Inflammatory macrophage treated with lipopolysaccharide for 4 hours (primary cell): ENCODE measurements at places on chromosomes 2 and 18.
A peak's percentile ranks its signal among the peaks of the same experiment; 100 is the strongest.

DNA sequence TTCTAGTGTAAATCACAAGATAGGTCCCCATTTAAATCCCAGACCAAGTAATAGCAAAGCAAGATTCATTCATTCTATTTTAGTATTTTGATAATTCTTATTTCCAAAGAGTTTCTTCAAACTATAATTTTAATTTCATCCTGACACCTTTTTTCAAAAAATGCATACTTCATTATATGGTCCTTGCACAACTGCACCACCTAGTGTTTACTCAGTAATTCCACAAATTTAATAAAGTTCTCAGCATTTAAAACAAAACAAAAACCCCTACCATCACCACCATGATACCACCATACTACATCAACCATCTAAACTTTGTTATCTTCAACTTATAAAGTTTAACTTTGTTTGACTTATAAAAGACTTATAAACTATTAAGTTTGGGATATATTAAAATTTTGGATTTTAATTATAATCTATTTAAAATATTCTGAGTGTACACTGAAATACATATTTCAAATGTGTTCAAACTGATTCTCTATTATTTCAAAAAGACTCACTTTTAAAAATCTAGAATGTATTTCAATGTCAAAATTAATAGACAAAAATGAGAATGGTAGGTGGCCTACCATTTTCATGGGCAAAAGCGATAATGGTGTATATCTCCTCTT, 44.2 kb downstream of the WDPCP start:
- DNase-seq: peak; percentile 19

GRCh38 chr2:163345795-163346573, 389.8 kb downstream of the FIGN start:
- peak; percentile 59 for DNase-seq

- no peak for DNase-seq
These were observed at the start of gene DNER for GRCh38 chr2:229714080-229714735. DNER (minus strand) TSS chr2:229714555; CDS start chr2:229714423, 132 bp downstream.

DNA sequence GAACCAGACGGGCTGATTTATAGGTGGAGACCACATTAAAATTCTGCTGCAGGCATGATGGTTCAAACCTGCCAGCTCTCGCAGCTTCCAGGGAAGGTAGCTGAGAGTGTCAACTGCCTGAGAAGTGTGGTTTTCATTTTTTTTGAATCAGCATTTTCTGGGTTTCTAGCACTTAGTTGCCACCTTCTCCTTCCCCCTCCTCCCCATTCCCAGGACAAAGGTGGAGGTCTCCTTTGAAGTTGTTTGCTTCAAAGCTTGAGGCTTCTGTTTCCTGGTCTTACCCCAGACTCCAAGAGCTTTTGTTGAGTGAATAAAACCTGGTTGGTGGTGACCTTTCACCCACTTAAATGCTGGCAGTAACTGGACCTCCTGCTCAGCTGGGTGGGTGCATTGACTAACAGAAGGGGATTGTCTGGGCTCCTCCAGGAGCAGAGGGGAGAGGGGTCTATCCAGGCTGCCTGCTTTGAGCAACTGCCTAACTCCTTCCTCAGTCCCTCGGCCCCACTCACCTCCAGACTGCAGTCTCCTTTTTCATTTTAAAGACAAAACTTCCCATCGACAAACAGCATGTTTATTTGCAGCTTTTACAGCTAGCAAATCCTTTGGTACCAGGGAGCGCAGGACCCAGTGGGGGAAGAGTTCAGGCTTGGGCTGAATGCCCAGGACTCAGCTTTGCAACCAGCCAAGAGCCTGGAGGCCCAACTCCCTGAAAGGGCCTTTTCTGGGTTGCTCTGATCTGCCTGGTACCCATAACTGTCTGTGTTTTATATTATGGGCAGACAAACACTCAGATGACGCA, 3.5 kb downstream of the RHOB start:
- no peak for DNase-seq

- no peak for DNase-seq
These were observed 539.6 kb downstream of the SATB2 start for GRCh38 chr2:198917926-198918720.

- DNase-seq: no peak
These were observed 159.7 kb upstream of the SLC1A4 start for GRCh38 chr2:64829525-64829924.

GRCh38 chr2:46306330-46306751, 9.1 kb downstream of the EPAS1 start:
- DNase-seq: peak; percentile 33
